ENCODE measurements at places on chromosomes 5 and 9.
A peak's percentile ranks its signal among the peaks of the same experiment; 100 is the strongest.

DNA sequence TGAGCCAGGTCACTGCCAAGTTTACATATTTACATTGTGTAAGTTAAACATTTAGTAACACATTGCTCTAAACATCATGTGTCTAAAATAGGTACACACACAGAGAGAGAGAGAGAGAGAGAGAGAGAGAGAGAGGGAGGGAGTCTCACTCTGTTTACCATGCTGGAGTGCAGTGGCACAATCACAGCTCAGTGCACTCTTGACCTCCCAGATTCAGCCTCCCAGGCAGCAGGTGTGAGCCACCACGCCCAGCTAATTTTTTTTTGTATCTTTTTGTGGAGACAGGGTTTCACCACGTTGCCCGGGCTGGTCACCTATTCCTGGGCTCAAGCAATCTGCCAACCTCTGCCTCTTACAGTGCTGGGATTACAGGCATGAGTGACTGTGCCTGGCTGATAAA lies 1045.3 kb downstream of the TLE1 start:
- no peak for DNase-seq

GRCh38 chr9:1013021-1013420 lies 36.6 kb downstream of the DMRT3 start:
- peak; percentile 22 for DNase-seq

DNA sequence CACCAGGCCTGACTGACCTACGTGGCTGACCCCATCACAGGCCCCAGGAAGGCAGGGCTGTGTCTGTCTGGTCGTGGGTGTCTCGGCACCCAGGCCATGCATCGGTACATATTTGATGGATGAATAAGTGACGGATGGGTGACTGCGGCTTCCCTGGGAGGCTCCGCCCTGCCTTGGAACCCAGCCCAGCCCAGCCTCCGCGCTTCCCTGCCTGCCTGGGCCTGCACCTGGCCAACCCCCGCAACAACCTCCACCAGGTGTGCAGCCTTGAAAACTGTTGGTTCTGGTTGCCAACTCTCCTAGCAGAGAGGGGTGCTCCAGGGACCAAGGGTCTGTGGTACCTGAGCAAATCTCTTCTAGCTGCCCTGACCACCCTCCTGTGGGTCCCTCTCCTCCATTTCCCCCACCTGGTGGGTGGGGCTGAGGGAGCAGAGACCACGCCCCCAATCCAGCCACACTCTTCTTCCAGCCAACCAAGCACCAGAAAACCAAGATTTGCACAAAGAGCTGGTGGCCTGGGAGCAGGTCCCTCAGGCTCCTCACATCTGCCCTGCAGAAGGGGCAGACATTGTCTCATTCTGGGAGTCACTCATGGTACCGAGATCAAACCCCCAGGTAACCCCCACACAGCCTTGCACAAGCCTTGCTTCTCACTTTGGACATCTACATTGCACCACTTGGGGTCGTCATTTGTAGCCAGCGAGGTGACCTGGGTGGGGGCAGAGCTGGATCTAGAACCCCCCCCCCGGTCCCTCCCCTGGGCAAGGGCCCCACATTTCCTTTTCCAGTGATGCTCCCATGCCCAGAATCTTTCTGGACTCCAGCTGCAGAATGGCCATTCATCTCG lies 100.6 kb upstream of the IER5L start:
- DNase-seq = no peak

- peak; percentile 3 for DNase-seq
Measured at GRCh38 chr5:64767959-64768357, 533 bp downstream of the SREK1IP1 start.

DNA sequence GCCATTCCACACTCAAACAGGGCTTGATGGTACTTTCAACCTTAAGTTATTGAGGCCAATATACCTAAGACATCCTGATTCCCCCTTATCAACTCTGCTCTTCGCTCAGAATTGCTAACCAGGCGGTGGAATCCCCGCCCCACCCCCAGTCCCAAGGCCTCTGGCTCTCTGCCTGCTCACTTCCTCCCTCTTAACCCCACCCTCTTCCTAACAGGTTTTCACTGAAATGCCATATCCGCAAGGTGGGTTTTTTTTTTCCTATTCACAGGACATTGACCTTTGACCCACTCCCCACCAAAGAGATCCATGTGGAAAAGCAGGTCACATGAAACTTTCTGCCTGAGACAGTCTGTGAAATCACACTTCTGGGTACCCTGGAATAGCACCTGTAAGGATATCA lies 66.6 kb upstream of the IFNK start:
- DNase-seq = peak; percentile 30

GRCh38 chr9:135468854-135469521 lies 10.6 kb upstream of the PPP1R26 start:
- peak; percentile 65 for DNase-seq

DNA sequence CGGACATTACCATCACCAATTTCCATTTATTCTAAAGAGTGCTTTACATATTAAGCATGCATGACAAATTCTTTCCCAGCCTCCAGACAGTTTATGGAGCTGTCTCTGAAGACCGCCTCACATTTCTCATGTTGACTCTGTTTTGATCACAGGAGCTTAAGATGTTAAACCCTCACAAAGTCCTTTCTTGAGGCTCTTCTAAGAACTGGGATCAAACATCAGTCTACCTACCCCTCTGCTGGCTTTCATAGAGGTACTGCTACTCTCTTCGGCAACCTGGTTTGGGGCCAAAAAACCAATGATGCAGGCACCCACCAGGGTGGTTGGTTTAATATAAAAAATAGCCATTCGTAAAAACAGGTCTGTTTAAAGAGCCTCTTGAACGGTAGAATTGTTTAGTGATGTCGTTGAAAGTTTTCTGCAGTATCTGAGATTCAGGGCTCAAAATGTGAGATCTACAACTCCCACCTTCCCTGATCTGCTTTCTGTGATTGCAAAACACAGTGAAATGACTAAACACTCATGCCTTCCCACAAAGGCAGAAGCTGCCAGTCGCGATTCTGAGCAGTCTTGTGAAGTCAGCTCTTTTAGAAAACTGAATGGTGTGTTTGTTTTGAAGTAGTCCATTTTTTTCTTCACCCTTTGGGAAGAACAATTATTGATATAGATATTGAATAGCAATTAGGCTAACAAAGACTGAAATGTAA lies 3.5 kb downstream of the RXFP3 start:
- no peak for DNase-seq

GRCh38 chr5:102958481-102959011 lies 161.4 kb downstream of the GIN1 start:
- no peak for DNase-seq

- no peak for DNase-seq
Measured at GRCh38 chr9:121474231-121474947, 25.3 kb downstream of the GGTA1 start.

GRCh38 chr9:77819657-77820056 lies 171.5 kb upstream of the GNA14 start:
- peak; percentile 85 for DNase-seq

GRCh38 chr9:135226369-135227050 lies 139.0 kb downstream of the OLFM1 start:
- no peak for DNase-seq

- no peak for DNase-seq
Measured at GRCh38 chr9:7146582-7146981, 388.8 kb downstream of the KDM4C start.

- DNase-seq = no peak
Measured at GRCh38 chr5:75040973-75041372, 11.4 kb downstream of the GCNT4 start.

DNA sequence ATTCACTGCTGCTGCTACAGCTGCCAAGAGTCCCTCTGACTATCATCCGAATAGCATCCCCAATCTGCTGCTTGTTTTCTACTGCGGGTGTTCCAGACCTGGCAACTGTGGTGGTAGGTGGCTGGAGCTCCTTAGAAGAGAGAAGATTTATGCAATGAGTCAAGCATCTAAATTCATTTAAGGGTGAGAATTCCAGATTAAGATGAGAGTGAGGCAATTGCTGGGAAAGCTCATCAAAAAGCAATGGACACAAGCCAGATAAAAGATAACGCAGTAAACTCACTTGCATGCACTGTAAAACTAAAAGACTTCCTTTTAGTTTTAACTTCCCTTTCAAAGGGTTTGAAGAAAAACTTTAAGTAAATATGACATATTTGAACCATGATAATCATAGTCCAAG lies 3.9 kb downstream of the PLK2 start:
- no peak for DNase-seq

DNA sequence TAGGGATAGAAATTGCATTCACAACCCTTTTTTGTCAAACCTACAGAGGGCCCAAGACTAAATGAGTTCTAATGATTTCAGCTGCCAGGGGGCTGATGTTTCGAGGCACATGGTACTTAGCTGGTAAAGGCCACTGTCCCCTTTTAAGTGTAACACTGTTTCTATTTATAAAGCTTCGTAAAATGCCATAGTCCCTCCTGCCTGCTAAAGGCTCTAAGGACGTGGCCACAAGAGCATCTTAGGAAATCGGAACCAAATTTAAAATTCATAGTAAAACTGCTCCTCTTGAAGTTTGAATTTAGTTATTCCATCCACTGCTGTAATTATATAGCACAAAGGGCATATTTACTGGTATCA lies 170.3 kb upstream of the WWC1 start:
- DNase-seq = no peak

- no peak for DNase-seq
Measured at GRCh38 chr5:99105216-99105615, 176.4 kb upstream of the CHD1 start.

DNA sequence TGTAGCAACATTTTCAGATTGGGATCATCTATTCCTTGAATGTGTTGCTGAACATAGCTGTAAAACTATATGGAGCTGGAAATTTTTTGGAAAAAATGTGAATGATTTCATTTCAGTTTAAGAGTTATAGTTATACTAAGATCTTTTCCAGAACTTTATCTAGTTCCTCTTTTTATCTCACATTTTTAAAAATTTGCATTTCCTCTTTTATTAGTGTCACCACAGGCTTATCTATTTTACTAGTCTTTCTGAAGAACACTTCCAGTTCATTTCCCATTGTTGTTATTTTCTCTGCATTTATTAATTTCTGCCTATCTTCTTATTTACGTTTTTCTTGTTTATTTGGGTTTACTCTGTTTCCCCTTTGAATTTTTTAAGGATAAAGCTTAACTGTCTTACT lies 46.0 kb upstream of the FSTL4 start:
- peak; percentile 11 for DNase-seq

DNA sequence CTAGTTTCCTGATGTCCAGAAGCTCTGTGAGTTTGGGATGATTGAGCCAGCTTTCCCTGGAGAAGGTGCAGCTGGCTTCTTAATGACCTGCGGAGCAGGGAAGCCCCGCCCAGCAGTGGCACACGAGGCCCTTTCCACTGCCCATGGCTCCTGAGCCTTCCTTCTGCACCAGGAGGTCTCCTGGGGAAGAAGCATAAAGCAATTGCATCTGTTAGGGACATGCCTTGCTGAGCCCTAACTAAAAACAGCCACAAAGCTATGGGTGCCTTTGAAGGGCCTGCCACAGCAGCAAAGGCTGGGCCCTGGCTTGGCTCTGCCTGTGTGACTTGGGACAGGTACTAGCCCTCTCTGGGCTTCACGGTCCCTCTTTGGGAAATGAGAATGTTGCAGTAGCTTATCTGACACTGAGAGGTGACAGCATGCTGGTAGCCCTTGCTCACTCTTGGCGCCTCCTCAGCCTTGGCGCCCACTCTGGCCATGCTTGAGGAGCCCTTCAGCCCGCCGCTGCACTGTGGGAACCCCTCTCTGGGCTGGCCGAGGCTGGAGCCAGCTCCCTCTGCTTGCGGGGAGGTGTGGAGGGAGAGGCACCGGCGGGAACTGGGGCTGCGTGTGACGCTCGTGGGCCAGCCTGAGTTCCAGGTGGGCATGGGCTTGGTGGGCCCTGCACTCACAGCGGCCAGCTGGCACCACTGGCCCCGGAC lies 218.4 kb downstream of the FSTL4 start:
- no peak for DNase-seq

- no peak for DNase-seq
Measured at GRCh38 chr9:93290495-93291434, 106.8 kb downstream of the WNK2 start.

DNA sequence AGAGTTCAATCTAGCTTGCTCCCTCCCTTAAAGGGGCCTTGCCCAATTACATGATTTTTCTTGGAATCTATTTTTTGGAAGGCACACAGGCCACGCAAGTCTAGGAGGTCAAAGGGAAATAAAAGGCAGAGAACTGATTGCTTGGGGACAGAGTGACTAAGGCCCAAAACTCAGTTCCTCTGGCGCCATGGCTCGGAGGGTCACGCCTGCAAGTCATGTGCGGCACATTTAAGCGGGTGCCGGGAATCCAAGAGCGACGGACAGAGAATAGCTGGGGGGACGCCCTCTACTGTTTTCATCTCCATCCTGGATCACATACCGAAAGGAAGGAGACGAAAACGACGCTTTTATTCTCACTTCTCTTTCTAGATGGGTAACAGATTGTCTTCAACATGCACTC lies 78.6 kb downstream of the FREM1 start:
- no peak for DNase-seq

DNA sequence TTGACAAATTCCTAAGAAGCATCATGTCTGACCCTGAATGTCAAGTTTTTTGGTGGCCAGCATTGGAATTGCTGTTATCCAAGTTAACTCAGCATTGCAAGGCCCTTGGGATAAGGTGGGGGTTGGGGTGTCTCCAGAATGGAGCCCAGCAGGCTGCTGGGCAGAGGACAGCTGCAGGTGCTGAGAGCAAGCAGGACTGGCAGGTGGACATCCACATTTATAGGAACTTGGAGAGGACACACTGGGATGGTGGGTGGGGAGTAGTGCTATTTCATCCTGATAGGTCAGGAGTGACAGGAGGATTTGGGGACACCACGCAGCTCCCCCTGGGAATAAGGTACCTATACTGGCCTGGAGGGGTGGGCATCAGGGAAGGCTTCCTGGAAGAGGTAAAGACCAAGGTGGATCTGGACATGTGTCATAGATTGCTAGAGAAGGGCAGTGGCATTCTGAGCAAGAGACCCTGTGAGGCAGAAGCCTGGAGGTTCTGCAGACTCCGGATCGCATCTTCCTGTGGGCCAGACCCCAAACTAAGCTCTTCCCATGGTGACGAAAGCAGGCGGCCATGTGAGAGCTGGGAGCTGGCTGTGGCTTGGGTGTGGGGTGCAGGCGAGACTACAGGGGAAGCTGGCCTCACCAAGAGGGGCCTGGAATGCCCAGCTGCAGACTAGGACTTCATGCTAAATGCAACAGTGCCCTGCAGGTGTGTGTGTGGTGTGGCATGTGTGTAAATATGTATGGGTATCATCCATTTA lies 148.1 kb downstream of the RGS3 start:
- no peak for DNase-seq

- DNase-seq = no peak
Measured at GRCh38 chr9:137918331-137919094, 40.9 kb downstream of the CACNA1B start.
